ENCODE measurements at places on chromosomes 16 and 17.

DNA sequence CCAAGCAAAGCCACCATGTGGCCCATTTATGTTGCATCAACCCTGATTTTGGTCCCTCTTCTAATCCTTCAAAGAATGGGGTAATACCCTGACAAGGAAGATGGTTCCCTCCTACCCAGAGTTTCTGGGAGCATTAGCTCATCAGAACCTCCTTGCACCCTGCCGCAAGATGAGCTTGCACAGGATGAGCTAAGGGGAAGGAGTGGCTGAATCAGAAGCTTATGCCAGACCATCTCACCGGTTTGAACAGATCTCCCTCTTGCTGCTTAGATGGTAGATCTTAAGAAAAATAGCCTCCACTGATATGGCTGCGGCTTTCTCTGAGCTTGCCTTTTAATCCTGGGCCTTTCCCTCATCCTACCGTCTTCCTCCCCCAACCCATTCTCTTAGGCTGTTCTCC lies 175.1 kb downstream of the SOX9 start:
- DNase-seq: no peak

DNA sequence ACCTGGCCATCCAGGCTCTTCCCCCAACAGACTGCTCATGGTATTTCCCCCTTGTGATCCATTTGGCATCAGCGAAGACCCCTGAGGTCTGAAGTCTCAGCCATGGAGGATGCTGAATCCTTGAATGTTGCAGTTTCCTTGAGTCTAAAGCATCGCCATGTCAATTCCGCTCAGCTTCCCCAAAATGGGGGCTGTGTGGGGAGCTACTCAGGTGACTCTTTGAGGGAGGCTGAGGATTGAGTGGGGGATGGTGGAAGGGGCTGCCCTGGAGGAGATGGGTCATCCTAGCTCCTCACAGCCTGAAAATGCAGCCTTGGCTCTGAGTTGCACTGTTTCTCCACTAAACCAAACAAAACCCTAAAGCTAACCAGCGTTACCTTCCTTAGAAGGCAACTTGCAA lies 2.6 kb downstream of the C16orf78 start:
- no peak for DNase-seq

DNA sequence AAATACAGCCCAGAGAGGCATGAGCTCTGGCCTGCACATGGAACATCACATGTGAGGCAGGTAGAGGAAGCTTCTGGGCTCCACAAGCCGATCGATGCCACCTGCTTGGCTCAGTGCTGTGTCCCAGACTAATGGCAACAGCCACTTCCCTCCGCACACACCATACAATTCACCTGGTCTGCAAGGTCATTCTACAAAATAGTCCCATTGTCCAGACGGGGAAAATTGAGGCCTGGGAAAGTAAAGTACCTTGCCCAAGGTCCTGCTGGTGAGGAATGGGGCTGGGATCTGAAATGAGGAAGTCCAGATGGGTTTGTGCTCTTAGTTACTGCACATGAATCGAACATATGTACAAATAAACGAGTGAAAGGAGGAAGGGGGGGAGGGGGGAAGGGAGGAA lies 88.0 kb downstream of the LITAF start:
- no peak for DNase-seq

- DNase-seq: no peak
These were observed 108.9 kb downstream of the TANGO6 start for GRCh38 chr16:68951991-68952877.

DNA sequence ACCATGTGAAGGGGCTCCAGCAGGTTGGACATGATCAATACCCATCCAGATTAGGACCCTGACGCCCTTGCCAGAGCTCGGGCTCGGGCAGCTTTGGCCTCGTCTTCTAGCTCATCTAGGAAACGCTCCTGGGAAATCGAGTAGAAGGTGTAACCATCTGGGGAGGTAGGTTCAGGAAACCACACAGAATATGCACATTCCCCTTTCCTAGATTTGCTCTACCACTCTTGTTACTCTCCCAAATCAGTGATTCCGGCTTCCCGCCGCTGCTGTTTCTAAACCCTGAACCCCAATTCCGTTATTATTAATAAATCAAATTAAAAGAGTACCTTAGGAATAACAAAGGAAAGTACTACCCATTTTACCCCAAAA lies 507 bp downstream of the COA3 start:
- no peak for DNase-seq
